Jurkat, Clone E6-1 (cell line): ENCODE measurements at places on chromosomes 16 and 17.

DNA sequence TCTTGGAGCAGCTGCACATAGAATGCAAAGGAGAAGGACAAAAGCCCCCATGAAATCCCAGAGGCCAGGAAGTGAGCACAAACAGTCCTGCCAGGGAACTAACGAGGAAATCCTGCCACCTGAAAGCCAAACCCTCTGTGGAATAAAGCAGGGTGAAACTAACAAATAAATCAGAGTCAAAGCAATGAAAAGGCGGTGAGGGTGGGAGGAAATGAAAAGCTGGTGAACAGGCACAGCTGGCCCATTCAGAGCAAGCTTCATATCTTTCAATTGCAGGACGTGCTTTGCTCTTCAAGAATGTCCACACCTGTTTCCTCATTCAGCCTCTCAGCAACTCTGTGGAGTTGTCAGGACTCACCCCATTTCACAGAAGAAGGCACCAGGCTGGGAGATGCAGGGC, 108.1 kb downstream of the ABCC12 start:
- DNase-seq, result no peak

DNA sequence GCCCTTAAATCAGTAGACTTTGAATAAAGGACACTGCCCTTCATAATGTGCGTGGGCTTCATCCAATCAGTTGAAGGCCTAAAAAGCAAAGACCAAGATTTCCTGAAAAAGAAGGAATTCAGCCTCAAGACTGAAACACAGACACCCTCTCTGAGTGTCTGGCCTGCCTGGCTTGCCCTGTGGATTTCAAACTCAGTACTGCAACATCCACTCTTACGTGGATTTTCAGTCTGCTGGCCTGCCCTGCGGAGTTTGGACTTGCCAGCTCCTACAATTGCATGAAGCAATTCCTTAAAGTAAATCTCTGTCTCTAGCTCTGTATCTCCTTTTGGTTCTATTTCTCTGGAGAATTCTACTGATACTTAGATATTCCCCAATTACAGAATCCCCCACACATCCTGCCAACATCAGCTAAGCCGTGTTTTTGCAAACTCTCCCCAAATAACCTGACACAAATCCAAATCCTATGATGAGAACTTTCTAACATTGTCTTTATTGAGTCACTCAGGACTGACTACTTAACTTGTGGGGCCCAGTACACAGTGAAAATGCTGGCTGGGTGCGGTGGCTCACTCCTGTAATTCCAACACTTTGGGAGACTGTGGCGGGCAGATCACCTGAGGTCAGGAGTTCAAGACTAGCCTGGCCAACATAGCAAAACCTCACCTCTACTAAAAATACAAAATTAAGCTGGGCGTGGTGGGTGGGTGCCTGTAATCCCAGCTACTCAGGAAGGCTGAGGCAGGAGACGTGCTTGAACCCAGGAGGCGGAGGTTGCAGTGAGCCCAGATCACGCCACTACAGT, 7.2 kb upstream of the TNFRSF17 start:
- no peak for DNase-seq

DNA sequence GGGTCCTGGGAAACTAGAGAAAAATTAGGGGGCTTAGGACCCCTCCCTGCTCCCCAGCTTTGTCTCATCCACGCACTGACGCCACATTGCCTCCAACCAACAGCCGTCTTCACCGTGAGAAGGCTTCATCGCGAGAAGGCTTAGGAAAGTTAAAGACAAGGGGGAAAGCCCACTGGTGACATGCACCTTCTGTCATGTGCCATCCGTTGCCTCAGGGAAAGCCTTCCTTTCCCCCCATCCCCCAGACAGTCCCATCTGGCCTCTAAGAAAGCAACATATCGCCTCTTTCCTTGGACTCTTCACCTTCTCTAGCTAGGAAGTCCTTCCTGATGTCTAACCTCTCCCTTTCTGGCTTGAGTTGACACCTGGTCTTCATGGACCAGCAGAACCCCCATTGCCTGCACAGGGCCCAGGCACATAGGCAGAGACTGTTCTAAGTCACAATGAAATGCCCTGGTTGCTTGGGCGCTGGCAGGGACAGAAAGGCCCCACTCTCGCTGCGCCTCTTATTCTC, 2.1 kb downstream of the FOXN1 start:
- DNase-seq, result no peak

- no peak for DNase-seq
Observed at GRCh38 chr17:78793415-78793814, 11.3 kb upstream of the CYTH1 start.

GRCh38 chr16:79873825-79874224, 273.3 kb upstream of the MAF start:
- DNase-seq, result no peak

- DNase-seq, result peak; percentile 72
Observed at GRCh38 chr16:15509593-15510535, 75.5 kb downstream of the BMERB1 start.

- no peak for DNase-seq
Observed at GRCh38 chr17:28074010-28074409, 31.5 kb downstream of the NLK start.

DNA sequence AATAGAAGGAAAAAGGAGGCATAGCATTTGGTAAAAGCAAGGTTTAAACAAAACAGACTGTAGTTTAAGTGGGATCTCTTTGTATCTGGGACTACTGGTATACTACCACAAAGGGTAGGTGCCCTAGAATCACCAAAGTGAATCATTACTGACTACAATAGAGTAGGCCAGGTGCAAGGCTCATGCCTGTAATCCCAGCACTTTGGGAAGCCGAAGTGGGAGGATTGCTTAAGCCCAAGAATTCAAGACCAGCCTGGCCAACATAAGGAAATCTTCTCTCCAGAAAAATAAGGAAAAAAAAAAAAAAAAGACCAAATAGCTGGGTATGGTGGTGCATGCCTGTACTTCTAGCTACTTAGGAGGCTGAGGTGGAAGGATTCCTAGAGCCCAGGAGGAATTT, 60.8 kb upstream of the CORO6 start:
- DNase-seq, result no peak

DNA sequence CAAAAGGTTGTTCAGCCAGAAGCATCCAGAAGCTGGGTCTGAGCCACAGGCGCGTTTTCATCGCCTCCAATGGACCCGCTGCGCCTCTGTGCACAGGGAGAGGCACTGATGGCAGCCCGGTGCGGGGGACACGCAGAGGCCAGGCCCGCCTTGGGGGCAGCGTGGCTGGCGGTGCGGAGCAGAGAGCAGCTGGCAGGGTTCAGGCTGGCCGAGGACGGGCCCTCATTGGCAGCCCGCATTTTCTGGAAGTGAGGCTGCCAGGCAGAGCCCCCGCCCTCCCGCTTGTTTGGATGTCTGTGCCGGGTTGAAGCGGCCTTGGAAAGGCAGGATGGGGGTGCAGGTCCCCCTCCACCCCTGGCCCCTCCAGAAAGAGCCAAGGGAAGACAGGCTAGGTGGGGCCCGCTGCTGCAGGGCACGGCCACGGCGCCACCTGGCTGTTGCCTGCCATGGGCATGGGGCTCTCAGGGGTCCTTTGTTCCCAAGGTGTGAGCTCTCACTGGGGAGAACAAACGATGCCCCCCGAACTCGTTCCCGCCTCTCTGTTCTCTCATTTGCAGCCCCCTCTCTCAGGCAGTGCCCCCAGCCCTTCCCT, 18.8 kb downstream of the GSE1 start:
- DNase-seq, result no peak

DNA sequence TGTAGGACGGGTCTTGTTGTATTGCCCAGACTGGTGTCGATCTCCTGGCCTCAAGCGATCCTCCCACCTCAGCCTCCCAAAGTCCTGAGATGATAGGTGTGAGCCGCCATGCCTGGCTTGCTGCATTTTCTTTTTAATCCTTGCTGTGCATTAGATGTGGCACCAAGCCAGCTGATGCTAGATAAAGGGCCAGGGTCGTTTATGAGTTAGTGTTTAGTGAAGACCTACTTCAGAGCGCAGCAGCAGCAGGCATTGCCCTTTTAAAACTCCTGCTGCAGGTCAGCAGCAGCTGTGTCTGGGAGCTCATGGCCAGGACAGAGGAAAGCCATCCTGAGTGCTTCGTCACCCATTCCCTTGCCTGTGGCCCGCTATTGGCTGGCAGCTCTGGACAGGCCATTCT, 237.3 kb downstream of the CCDC182 start:
- DNase-seq, result no peak

GRCh38 chr17:17663160-17664063, 17.8 kb upstream of the RAI1 start:
- DNase-seq, result peak; percentile 86

DNA sequence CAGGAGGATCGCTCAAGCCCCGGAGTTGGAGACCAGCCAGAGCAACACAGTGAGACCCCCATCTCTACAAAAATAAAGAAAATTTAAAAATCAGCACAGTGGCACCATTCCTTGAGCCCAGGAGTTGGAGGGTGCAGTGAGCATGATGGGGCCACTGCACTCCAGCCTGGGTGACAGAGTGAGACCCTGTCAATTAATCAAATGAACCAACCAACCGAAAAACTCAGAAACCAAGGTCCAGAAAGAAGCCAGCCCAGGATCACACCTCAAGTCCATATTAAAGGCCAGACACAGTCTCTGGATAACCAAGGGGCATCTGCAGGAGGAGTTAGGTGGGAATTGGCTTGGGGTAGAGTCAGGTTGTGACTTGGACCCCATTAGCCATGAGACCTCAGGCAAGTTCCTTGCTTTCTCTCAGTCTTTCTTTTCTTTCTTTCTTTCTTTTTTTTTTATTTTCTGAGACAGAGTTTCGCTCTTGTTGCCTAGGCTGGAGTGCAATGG, 2.4 kb downstream of the HSD17B1 start:
- no peak for DNase-seq

DNA sequence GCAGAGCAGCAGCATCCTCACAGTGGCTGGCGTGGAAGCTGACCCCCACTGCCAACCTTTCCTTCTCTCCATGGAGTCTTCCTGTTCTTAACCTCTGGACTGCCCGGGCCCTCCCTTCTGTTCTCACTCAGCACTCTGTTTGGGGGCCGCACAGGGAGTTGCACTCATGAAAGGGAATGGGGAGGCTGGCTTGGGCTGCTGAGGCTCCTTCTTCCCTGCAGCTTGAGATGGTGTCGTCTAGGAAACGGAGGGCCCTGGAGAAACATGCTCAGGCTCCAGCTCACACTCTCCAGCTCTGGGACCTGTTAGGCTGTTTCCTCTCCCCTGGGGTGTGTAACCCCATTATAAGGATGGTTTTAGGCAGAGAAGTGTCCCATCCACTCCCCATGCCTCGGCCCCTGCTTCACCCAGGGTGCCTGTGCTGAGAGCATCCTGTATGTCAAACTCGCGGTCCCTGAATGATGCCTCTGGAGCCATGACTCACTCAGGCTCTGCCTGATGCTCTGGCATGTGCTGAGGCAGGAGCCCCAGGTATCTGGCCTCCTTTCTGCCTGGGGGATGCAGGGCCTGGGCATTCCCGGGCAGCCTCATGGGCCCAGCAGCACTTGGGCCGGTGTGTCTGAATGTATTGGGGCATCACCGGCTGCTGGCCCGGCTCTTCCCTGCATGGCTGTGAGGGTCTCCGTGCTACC, 18.9 kb downstream of the TMEM94 start:
- no peak for DNase-seq

DNA sequence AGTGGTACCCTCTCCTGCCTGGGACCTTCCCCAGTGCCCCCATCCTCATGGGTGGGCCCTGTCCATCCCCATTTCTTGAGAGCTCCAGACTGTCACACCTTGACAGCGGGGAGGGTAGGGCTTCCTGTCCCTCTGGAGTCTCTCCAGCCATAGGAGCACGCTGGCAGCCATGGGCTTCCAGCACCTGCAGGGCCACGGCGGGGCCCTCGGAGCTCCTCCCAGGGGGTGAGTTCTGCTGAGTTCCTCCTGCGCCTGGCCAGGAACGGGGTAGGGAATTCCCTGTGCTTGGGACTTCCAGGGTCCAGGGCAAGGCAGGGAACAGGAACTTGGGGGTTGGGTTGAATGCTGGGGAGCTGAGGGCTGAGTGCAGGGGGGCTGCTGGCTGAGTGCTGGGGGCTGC, 23.0 kb upstream of the AATK start:
- no peak for DNase-seq

- no peak for DNase-seq
Observed at GRCh38 chr16:78303946-78304345, 204.5 kb downstream of the WWOX start.

GRCh38 chr17:4019275-4019674, 55.0 kb upstream of the ATP2A3 start:
- DNase-seq, result no peak

GRCh38 chr17:40695874-40696472, 7.6 kb downstream of the KRT24 start:
- no peak for DNase-seq

- no peak for DNase-seq
Observed at GRCh38 chr17:74343121-74343520, 17.1 kb downstream of the KIF19 start.

GRCh38 chr16:26645614-26646013, 421.1 kb upstream of the C16orf82 start:
- DNase-seq, result peak; percentile 12

DNA sequence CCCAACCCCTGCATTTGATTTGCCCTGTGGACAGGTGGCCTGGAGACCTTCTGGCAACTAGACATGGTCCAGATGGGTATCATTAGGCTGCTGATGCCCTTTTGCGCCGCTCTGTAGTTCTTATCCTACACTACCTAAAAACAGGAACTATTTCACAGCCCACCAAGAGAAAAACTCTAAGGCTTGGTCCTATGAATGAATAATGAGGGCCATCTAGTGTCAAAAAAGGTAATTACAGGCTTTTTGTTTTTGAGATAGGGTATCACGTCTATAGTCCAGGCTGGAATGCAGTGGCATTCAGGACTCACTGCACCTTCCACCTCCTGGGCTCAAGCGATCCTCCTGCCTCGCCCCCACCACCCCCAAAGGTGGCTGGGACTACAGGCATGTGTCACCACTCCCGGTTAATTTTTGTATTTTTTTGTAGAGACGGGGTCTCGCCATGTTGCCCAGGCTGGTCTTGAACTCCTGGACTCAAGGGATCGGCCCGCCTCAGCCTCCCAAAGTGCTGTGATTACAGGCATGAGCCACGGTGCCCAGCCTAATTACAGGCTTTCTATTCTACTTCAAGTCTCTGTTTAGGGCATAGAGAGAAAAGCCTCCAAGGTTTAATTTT, 20.9 kb downstream of the COIL start:
- peak; percentile 62 for DNase-seq

DNA sequence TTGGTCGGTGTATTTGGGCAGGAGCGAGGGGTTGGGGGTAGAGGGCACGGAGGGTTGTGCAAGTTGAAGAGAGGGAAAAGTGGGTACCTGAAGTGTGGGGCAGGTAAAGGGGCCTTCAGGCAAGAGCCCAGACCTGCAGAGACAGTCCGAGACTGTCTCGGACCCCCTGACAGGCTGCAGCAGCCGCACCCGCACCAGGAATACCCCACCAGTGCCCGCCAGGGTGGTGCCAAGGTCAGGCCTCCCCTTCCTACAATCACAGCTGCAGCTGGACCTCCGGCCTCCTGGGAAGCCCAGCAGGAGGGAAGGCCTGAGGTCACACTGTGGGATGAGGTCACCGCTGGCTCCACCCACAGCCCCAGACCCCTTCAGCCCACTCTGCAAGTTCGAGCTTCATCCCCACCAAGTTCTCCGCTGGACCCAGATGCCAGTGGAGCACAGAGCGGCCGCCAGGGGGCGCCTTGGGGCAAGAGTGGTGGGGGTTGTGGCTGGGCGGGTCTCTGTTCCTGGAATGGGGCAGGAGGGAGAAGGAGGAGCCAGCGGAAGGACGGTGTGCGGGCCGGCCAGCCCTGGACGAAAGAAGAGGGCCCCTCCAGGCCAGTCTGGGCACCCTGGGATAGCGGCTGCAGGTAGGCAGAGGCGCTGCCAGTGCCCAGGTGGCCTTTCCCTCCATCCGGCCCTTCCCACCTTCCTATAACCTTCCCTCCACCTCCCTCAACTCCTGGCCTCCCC, at the start of gene HSD3B7:
Gene HSD3B7 (plus strand): TSS at position 539 of the 732 bp plus-strand sequence. CDS start 452 bp downstream, outside the sequence.
- peak; percentile 23 for DNase-seq
